ENCODE measurements at places on chromosomes 2 and 18. TPM values are rescaled to one million over a fixed set of nuclear protein-coding genes. Genes with fewer than 3 reads are reported as not detected.

DSG1 gene
- total RNA-seq, result 22.2 TPM

TPO gene
- 15.1 TPM for total RNA-seq

KIF5C gene
- total RNA-seq, result 13.3 TPM

TAF4B gene
- 14.1 TPM for total RNA-seq

CYB5A gene
- 646 TPM for total RNA-seq

TRAPPC12 gene
- total RNA-seq, result 89.6 TPM

MTCL1 gene
- 9.1 TPM for total RNA-seq

COL6A3 gene
- total RNA-seq, result 907 TPM

KCNIP3 gene
- total RNA-seq, result 30.1 TPM

EIF2B4 gene
- 38.1 TPM for total RNA-seq

DNA sequence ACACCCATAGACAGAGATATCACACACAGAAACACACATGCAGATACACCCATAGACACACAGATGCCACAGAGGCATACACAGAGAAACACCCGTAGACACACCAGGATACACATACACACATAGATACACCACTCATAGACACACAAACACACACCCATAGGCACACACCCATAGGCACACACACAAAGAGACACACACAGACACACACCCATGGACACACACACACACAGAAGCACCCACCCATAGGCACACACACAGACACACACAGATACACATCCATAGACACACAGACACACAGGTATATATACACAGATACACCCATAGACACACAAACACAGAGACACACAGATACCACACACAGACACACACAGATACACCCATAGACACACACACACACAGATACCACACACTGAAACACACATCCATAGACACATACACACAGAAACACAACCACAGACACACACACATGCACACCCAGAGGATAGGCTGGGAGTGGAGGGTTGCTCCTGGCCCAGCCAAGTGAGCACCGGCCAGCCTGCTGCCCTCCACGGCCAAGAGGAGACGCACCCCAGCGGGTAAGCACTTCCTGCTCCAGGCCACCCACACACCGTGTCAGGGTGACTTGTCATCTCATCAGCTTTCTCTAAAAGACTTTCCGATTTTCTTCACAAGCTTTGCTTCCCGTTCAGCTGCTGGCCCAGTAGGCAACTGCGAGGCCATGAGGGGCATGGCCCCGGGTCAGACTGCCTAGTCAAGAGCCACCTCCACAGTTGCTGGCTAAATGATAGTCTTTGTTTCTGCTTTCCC lies 14.1 kb upstream of the CNNM3 start:
- H3K27ac ChIP-seq, result no peak overlapping the region
- H3K27me3 ChIP-seq, result no peaks in the 10 kb centered on the region
- no peak for DNase-seq
- H3K36me3 ChIP-seq, result no peaks in the 10 kb centered on the region
- H3K4me1 ChIP-seq, result no peaks in the 10 kb centered on the region

- no peak for DNase-seq
- no peaks in the 10 kb centered on the region for H3K27me3 ChIP-seq
- H3K4me3 ChIP-seq, result no peak overlapping the region
- no peaks in the 10 kb centered on the region for H3K4me1 ChIP-seq
- no peaks in the 10 kb centered on the region for H3K36me3 ChIP-seq
- H3K27ac ChIP-seq, result peak overlapping the region; percentile 62
These were observed 32.3 kb downstream of the LYPD6B start for GRCh38 chr2:149070681-149071320.

DNA sequence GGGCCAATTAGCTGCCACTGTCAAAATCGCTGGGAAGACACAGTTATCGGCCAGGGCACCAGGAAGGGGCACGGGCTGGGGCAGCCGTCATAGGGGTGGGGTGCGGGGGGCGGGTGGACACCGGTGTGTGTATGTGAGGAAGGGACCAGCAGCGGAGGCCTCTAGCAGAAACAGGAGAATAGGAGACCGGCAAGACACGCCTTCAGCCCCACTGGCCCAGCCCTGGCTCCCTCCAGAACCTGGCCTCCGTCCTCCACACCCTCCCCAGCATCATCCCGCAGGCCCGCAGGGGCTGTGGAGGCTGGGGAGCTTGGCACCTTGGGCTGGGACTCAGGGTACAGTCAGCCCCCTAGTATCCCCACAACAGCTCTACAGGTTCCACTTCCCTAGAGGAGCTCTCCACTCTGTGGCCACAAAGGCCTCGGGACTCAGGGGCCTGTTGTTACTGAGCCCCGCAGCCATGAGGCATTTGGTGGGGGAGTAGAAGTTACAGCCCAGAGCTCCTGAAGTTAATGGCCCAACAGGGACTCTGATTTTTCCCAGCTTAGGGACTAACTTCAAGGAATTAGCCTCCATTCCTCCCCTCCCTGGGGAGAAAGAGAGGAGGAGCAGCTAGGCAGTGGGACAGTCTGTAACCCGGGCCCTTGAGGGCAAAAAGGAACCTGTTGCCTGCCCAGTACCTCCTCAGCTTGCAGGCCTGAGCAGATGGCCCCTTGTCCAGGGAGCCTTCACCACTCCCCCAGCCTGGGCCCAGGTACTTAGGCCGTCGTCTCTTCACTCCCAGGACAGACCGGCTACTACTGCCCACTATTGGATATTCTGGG lies 19.9 kb downstream of the SH2D6 start:
- no peak for DNase-seq
- peaks cover 23% of the 10 kb centered on the region for H3K4me1 ChIP-seq
- peak overlapping the region; percentile 56 for H3K4me3 ChIP-seq
- H3K36me3 ChIP-seq, result no peaks in the 10 kb centered on the region

DNA sequence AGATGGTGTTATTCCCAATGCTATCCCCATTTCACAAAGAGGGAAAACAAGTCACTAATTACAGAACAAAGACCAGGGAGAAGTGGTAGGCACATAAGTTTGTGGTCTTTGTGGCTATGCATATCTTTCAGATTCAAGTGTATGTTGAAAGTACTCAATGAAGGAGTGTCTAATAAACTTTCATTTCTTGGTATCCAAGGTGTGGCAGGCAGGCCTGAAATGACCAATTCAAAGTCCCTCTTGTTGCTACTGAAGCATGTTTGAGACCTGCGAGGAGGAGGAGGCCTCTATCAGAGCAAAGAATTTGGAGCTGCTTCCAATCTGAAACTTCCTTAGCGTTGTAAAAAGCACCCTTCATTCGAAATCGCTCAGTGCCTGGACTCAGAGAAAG lies 60.9 kb upstream of the KLF7 start:
- no peaks in the 10 kb centered on the region for H3K4me1 ChIP-seq
- H3K36me3 ChIP-seq, result no peaks in the 10 kb centered on the region
- DNase-seq, result no peak
- no peak overlapping the region for H3K27ac ChIP-seq

DNA sequence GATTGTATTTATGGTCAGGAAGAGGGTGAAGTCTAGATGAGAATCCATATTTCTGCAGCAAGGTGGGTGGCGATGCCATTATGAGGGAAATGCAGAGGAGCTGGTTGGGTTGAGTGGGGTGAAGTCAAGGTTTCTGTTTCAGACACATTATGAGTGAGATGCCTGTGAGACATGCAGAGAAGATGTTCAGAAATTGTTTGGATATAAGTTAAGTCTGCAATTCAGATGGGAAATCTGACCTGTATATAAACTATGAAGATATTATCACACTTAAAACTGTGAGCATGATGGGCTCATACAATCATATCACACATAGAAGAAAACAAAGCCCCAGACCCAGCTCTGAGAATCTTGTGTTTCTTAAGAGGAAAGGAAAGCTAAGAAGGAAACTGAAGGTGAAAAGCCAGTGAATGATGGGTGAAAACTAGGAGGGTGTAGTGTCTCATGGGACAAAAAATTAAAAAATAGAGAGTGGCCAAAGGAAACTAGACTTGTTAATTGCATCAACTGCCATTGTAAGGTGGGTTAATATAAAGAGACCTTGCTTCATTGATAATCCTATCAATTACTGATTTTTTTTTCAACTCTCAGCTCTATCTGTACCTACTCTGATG lies 14.2 kb downstream of the GALNT5 start:
- no peak for DNase-seq
- H3K4me1 ChIP-seq, result no peaks in the 10 kb centered on the region
- H3K4me3 ChIP-seq, result no peak overlapping the region
- no peaks in the 10 kb centered on the region for H3K36me3 ChIP-seq
- H3K27me3 ChIP-seq, result no peaks in the 10 kb centered on the region

DNA sequence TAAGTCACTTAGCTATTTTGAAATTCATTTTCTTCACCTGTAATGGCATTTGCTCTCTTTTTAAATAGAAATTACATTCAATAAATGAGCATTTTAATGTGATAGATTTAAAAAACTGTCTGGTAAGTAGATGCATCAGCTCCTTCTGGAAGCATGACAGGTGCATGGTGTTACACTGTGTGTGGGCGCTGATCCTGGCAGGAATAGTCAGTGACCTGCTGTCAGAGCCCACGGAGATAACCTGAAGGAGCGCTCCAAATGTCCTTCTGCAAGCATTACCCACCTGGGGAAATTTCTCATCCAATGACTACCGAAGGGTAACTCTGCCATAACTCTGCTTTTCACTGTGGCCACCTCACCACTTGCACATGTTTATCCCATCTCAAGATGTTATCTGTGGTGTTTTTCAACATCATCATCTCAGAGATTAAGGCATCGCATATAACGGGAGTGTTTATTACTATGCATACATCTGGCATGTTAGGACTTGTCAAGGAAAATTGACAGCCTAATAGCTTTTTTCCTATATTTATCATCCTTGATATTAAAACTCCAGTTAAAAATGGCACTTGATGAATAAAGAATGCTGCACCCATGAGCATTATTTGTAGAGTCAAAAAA lies 637.3 kb downstream of the ERBB4 start:
- no peaks in the 10 kb centered on the region for H3K27me3 ChIP-seq
- H3K4me1 ChIP-seq, result no peaks in the 10 kb centered on the region
- H3K27ac ChIP-seq, result no peak overlapping the region
- H3K36me3 ChIP-seq, result no peaks in the 10 kb centered on the region
- H3K4me3 ChIP-seq, result no peak overlapping the region

GRCh38 chr18:37574113-37574512 lies 8.5 kb upstream of the CELF4 start:
- no peaks in the 10 kb centered on the region for H3K27me3 ChIP-seq
- no peak overlapping the region for H3K27ac ChIP-seq
- H3K4me1 ChIP-seq, result no peaks in the 10 kb centered on the region

- no peak overlapping the region for H3K27ac ChIP-seq
- no peaks in the 10 kb centered on the region for H3K36me3 ChIP-seq
- no peaks in the 10 kb centered on the region for H3K4me1 ChIP-seq
These were observed 32.2 kb downstream of the GPR39 start for GRCh38 chr2:132448771-132449170.

DNA sequence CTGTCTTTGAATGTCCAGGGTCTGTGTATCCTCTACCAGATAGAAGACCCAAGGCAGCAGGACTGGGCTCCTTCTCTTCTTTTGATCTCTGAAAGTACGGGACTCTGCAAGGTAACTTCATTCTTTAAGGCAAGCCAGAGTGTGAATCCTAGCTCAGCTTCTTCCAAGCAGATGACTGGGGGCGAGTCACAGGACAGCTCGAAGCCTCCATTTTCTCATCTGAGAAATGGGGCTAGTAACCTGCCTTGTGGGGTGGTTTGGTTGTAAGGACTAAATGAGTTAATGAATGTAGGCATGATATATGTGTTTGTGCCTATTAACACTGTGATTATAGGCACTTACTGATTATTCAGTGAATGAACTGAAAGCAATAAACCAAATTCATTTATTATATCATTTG lies 46.7 kb downstream of the DGKD start:
- no peaks in the 10 kb centered on the region for H3K36me3 ChIP-seq
- H3K27me3 ChIP-seq, result no peaks in the 10 kb centered on the region
- DNase-seq, result no peak

DNA sequence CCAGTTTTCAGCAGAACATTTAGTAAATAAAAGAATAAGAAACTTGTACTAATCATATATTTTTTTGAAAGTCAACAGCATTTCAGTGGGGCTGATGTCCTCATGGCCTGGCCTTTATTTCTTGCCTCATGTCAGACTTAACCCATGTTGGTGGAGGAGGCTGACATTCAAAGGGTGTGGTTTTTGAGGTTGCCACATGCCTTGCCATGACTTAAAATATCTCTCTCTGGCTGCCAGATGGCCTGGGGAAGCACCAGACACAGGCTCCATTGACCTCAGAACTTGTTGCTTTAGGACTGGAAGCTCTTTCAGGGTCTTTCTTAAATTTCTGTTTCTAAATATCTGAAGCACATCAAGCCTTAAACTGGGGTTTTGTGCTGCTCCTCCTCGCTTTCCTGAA lies 32.5 kb upstream of the CD28 start:
- no peaks in the 10 kb centered on the region for H3K27me3 ChIP-seq
- no peaks in the 10 kb centered on the region for H3K4me1 ChIP-seq
- no peak for DNase-seq
- no peak overlapping the region for H3K4me3 ChIP-seq
- H3K27ac ChIP-seq, result peak overlapping the region; percentile 46

DNA sequence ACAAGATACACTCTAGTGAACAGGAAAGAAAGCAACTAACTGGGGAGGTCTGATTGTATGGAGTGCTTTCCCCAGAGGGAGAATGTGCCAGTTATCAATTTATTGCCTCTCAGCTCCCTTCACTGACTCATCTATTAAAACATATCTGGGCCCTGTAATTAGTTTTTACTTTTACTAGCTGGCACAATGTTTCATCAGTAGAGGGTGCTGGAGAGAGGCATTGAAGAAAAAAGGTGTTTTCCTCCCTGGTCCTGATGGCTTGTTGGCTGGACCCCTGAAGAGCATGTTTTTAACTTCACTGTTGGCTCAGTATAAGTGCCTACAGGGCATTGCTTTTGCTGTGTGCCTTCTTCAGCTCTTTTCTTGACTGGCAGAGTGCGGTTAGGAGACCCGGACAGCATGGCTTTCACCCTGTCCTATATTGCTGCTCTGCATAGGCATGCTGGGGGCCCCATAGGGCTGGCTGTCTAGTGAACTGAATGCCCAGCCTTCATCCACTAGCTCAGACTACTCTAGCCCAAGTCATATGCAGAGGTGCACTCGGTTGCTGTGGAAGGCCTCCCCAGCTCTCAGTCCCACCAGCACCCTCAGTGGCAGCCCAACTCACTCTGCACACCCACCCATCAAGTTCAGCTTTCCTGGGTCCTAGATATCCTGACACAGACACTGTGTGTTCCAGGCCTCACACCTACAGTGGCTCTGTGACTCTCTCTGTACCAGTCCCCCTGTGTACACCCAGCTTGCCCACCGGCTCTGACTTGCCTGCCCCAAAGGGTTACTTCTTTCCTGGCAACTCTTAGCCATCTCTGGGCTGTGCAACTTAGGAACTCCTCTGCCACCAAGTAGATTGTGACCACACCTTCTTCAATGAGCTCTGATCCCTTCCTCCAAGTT lies 62.3 kb upstream of the ACYP2 start:
- no peaks in the 10 kb centered on the region for H3K27me3 ChIP-seq
- H3K4me3 ChIP-seq, result no peak overlapping the region
- H3K36me3 ChIP-seq, result no peaks in the 10 kb centered on the region
- H3K27ac ChIP-seq, result peak overlapping the region; percentile 8

- H3K4me3 ChIP-seq, result no peak overlapping the region
- H3K27me3 ChIP-seq, result no peaks in the 10 kb centered on the region
- H3K36me3 ChIP-seq, result no peaks in the 10 kb centered on the region
- H3K4me1 ChIP-seq, result peaks cover 5% of the 10 kb centered on the region
These were observed 16.4 kb downstream of the TNS1 start for GRCh38 chr2:217986256-217986961.

Data from breast epithelium (tissue), 4 donors.